ENCODE measurements at places on chromosomes 6 and 20.

DNA sequence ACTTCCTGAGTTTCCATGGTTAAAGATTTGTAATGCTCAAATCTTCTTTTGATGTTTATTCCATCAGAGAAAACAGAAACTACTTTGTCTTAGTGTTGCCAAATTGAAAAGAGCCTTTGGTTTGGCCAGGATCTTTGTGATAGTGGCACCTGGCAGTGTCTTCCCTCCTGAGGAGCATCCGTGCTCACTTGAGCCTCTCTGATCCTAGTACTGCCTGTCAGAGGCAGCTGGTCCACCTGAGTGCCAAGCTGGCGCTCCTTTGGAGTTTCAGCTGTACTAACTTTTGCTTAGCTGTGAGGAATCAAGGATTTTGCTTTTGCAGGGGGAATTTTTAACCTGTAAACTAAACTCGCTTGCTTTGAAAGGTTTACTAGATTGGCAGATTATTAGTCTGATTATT is 61.4 kb downstream of the SCAND1 start:
- DNase-seq = no peak

GRCh38 chr20:50220894-50221365 is 30.3 kb downstream of the CEBPB start:
- DNase-seq = no peak

GRCh38 chr6:33709605-33710295 is 1.8 kb downstream of the UQCC2 start:
- no peak for DNase-seq

DNA sequence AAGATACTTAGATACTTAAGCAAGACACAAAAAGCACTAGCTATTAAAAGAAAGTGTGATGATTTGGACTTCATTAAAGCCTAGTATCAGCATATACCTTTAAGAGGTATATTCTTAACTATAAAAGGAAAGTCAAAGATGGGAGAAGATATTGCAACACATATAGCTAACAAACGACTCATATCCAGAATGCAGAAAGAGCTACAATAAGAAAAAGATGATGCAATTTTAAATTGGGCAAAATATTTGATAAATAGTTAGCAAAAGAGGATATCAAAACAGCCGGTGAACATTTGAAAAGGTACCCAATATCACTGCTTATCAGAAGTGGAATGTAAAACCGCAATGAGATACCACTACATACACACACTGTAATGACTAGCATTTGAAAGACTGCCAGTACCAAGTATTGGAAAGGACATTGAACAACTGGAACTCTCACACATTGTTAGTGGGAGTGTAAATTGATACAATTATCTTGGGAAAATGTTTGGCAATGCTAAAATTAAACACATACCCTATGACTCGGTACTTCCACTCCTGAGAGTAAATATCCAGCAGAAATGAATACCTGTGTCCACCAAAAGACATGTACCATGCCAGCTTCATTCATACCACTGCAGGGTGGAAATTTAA is 25.7 kb downstream of the MUC22 start:
- DNase-seq = no peak

DNA sequence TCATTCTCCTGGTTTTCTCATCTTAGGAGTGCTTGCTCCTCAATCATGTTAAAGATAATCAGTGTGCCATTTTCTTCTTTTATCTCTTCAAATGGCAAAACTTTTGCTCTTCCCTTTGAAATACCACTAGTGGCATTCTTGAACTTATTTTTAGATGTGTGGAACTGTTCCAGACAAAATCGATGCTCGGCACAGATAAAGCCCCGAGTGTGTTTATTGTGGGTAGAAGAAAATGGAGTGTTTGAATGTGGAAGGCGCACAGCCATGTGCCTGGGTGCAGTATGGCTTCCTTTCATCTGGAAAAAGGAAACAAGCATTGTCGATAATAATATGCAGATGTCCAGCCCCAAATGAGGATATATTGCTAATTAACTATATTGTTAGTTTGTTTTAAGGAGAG is 42.4 kb downstream of the ISM1 start:
- DNase-seq = no peak

GRCh38 chr6:30157999-30158398 is 3.0 kb downstream of the TRIM10 start:
- no peak for DNase-seq

DNA sequence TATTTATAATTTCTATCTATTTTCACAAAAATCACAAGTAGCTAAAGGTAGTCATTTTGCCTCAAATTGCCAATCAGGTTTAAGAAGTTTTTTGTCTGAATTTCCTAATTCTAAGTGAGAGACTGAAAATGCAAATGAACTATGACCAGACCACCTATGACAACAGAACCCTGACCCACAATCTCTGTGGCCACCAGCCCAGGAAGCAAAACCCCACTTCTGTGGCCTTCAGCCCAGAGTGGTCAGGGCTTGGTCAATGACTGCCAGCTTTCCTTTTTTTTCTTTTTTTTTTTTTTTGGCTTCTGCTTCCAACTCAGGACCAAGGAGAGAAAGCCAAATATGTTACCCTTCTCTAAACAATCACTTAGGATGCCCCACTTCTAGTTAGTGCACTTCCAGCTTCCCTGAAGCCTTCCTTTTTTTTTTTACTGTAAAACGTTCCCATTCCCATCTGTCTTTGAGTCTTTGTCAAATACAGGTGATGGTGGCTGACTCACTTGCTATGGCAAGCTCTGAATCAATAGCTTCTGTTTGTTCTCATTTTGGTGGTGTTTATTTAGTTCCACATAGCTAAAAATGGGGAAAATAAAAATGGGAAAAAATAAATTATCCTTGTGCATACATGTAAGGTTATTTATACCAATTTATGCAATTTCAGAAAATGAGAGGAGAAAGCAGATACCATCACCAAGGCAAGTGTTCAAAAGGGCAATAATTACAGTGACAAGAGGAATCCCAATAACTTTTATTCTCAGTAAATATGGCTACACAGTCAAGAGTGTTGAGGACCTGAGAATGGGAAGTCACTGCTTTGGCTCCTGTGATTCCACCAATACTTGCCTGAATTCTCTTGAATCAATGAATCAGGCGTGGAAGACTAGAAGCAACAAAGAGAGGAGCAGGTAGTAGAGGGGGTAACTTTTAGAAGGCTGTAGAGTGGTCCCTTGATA is 170.3 kb upstream of the PDE7B start:
- DNase-seq = no peak

- no peak for DNase-seq
These were observed 55.0 kb downstream of the TRIM38 start for GRCh38 chr6:26017632-26017966.

GRCh38 chr20:38871560-38871953 is 54.7 kb upstream of the FAM83D start:
- no peak for DNase-seq

DNA sequence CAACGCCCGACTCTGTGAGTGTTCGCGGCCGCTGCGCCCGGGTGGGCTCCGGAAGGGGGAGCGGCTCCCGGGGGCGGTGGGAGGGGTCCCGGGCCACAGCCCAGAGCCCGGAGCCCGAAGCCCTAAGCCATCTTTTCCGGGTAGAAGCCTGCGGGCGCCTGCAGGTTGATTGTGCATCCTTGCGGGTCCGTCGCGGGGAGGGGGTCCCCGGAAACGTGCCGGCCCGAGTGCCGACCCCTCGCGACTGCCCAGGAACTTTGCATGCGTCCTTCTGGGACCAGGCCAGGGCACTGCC is 413 bp downstream of the PTPRA start:
- DNase-seq = no peak

GRCh38 chr20:49768204-49769047 is 44.2 kb upstream of the SLC9A8 start:
- no peak for DNase-seq

- no peak for DNase-seq
These were observed 71.8 kb downstream of the ARHGAP18 start for GRCh38 chr6:129638055-129638684.

DNA sequence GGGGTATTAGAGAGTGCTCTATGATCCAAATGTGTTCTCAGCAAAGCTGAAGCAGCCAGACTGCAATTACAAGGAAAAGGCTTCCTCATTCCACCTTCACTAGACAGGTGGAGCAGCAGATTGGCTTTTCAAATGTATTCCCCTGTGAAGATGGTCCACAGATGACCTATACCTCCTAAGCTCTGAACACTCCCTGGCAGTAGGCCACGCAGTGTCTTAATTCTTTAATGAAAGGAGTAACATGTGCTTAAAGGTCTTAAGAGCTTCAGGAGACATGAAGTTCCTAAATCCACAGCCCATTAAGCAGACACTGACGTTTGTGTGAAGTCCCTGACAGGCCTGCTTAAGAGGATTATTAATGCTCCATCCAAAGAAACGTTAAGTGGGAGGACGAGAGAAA is 138.9 kb upstream of the NUP153 start:
- DNase-seq = no peak

DNA sequence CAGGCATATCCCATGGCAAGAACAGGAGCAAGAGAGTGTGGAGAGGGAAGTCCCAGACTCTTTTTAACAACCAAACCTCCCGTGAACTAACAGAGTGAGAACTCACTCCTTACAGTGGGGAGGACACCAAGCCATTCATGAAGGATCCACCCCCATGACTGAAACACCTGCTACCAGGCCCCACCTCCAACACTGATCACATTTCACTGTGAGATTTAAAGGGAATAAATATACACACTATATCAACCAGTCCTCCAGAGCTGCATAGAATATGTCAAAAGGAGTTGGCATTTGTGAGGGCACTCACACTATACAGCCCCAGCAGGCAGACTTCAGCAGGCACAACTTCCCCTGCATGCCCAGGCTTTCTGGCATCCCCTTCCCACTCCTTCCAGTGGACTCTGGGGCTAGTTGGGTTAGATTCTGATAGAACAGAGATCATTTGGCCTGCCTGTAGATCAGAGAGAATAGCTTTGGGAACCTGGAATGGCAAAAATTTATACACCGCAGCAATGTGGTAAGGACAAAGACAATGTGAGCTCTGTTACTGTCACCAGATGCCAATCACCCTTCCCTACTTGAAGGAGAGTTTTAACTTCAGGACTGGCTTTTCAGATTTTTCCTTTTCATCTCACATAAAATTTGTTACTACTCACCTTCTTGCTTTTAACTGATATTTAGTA is 25.2 kb upstream of the TENT5A start:
- DNase-seq = no peak

DNA sequence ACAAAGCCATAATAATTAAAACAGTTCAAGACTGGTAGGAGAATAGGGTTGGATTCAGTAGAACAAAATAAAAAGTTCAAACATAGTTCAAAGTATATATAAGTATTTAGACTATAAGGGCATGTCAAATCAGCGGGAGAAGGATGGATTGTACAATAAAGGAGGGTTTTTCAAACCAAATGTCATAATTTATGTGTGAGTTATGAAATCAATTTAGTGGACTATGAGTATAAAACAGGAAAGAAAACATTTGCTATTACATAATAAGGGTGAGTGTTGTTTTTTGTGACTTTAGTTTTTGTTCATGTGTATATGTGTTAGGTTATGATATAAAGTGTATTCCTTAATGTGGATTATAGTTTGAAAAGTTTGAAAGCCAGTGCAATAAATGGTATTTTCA is 10.6 kb downstream of the ORC3 start:
- no peak for DNase-seq

DNA sequence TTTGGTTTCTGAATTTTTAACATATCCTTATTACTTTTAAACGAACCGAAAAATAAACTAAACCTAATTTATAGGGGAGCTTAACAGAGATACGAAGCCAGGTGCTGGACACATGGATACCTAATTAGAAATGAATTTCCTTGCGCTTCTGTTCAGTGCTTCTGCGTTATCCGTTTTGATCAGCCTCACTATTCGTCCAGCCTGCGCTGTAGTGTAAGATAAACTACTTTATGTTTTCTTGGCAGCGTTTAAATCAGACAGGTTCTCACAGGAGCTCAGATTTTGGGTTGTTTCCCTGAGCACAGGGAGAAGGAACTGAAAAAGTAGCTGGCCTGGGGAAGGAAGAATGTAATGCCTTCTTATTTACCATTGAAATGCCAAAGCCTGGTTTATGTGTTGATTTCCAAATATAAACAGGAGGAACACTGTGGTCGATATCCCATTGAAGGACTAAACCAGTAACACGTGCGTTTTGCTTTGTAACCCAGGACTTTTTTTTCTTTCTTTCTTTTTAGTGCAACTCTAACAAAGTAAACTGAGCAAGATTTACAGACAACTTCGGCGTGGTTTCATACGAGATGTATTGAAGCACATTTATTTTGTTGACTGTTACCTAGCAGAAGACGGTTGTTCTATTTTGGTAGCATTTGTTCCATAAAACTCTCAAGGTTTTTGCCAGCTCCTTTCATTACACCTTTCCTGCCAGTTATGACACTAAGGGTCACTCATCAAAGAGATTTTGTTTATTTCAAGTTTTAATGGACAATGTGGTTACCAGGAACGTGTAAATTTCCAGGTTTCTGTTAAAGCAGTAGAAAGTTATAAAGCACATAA is 214.8 kb upstream of the HEY2 start:
- DNase-seq = no peak

DNA sequence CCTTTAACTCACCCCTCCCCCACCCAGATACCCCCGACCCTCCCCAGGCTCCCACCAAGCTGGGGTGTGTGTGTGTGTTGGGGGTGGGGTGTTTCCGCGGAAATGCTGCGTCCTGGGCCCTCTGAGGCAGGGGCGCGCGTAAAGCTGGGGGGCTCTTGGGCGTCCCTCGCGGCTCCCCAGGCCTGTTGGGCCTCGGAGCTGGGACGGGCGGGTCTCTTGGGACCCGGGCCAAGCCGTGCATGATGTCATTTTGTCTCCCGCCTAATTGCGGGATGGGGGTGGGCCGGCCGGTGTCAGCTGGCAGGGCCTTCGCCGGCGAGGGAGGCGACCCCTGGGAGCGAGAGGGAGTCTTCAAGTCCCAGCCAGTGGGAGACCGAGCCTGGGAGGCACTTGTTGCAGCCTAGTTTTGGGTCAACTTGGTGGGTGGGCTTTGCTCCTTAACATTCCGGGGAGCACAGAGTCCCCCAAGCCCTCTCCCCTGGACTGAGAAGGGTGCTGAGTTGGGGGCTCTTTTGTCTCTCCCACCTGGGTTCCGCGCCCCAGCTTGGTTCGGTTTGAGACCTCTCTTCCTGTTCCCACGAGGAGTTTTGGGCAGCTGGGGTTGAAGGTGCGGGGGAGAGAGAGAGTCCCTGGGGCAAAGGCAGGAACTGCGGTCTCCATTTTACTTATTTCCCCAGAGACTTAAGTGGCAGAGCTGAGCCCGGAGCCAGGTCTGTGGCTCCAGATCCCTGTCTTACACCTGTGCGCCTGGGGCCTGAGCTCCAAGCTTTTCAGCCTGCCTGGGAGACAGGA is 623 bp downstream of the MYBL2 start:
- DNase-seq = no peak

DNA sequence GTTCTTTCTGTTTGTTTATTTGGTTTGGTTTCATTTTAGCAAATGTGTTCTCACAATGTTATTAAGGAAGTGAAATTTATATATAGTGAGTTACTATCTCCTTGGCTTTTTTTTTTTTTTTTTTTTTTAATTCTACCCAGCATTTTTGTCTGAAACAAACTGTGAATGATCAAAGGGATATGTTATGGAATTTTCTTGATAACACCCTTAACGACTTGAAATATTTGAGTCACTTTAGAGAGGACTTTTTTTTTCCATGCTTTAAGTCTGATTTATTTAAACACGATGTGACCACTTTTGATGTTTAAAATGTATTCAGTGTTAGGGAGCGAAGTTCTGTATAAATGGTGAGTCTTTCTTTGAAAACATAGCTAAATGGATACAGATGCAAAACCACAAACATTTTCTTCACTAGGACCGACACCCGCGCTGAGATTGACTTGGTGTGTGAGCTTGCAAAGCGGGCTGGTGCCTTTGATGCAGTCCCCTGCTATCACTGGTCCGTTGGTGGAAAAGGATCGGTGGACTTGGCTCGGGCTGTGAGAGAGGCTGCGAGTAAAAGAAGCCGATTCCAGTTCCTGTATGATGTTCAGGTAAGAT is 149.7 kb downstream of the MTHFD1L start:
- no peak for DNase-seq
